ENCODE measurements at places on chromosomes 1 and 21.

DNA sequence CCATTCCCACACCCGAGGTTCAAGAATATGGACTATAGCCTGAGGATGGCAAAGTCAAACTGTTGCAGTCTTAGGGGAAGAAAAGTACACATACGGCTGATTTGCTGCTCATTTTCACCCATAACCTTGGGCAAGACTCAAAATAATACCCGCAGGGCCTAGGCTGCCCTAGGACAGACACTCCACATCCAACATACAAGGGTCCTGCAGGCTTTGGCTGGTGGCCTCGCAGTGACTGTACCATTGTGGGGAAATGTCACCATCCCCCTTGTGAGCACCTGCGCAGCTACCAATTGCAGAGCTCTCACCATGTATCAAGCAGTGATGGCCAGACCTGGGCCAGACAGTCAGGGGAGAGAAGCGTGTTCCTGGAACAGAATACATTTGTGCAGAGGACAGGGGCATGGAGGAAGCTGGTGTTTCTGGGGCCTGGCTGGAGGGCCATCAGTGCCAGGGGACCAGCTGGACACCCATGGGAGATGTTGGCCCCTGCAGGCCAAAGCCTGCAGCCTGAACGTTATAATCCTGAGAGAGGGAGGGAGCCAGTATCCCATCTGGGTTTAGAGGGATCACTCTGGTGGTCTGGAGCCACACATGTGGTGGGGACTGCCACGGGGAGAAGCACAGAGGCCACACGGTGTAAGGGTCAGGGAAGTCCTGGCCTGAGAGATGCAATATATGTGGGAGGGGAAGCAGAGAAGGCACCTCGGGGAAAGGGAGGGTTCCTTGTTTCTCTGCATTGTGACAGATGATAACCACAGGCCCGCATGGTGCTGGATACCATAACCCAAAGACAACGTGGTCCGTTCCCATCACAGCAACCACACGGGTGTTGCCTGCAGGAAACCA, 101.2 kb downstream of the GLIS1 start:
- no peak for DNase-seq

- no peak for DNase-seq
Observed at GRCh38 chr21:31459457-31459856, 115.4 kb upstream of the TIAM1 start.

- no peak for DNase-seq
Observed at GRCh38 chr1:147630447-147630846, 39.9 kb downstream of the ACP6 start.

DNA sequence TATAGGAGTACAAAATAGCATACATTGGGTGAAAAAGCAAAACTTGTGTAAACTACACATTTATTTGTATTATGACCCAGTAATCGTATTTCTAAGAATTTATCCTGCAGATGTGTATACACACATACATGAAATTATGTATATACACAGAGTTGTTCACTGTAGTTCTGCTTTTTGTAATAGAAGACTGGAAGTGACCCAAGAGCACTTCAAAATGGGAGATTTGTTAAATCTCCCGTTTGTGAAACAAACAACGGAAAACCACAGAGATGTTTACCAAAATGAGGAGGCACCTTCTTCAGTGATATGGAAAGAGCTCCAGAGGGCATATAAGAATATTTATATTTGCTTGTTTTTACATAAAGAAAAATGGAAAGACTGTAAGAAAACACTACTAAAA, 18.0 kb upstream of the MNDA start:
- DNase-seq = no peak

GRCh38 chr21:33070744-33070997, 730 bp downstream of the OLIG1 start:
- DNase-seq = no peak

DNA sequence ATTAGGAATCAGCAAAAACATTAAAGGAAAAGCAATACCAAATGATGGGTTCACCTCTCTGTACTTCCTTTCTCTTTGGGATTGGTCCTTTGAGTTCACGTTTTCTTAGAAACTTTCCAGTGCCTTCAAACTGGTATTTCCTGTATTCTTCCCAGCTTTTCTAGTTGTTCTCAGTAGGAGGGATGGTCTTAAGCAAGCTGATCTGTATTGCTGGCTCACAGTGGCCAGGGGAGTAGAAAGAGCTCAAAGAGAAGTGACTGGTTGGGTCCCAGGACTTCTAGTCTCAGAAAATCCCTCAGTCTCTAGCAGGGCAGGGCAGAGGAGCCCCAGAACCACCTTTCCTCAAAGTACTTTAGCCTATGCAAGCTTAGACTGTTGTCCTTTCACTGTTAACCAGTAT, 10.1 kb upstream of the USP24 start:
- DNase-seq = no peak

DNA sequence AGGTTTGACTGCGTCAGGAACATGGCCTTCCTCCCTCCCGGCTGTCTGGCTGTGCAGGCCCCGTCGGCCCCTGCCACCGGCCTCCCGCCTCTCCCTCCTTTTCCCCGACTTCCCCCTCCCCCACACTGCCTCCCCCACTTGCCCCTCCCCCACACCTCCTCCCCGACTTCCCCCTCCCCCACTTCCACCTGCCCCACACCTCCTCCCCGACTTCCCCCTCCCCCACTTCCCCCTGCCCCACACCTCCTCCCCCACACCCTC, 52.6 kb downstream of the SLC19A1 start:
- no peak for DNase-seq

DNA sequence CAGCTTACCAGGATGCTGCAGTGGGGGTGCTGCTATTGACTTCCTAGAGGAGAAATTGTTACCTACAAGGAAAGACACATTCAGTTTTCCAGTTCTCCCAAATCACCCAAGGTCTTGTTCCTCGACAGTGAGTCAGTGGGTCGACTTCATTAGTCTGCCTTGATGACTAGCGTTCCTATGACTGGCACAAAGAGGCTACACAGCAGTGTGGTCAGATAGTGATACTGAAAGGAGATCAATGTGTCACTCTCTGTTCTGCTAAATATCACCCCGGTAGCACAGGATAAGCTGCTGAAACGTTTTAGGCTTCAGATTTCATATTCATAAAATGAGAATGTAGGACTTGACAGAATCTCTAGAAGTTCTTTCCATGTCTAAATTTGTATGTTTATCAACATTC, 357.4 kb downstream of the LMX1A start:
- no peak for DNase-seq

GRCh38 chr1:93728480-93729131, 47.0 kb upstream of the BCAR3 start:
- no peak for DNase-seq

DNA sequence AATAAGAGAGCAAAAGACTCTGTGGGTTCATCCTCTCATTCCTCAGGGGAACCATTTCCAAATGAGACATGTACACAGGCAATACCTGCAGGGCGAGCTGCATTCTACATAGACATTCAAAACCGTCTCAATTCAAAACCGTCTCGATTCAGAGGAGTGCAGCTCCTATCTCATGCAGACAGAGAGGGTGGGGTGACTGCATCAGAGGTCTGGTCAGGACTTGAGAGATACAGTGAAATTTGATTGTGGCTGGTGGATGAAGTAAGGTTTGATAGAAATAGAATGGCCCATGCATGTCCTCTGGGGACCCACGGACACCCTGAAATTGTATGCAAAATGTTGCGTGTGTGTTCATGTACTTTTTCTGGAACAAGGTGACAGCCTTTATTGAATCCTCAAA, 27.3 kb downstream of the TEX35 start:
- no peak for DNase-seq

GRCh38 chr1:155979597-155980343, 1.4 kb upstream of the ARHGEF2 start:
- DNase-seq = no peak

DNA sequence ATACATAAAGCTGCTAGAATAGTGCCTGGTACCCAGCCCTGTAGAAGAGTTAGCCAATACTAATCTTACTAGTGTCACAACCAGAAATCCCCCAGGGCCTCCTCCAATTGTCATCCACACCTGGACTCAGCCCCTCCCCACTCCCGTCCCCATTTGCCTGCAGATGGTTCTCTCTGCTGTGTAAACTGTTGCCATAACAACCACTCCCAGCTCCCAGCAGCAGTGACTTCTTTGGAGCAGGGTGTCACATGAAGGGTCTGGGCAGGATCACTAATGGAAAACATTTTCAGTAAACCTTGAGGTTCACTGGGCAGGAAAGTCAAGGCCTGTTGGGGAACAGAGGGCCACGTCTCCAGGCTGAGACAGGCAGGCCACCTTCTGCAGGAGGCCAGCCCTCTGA, 126.0 kb upstream of the IPO9 start:
- peak; percentile 97 for DNase-seq

- DNase-seq = no peak
Observed at GRCh38 chr1:25128121-25128621, 104.1 kb downstream of the SYF2 start.

DNA sequence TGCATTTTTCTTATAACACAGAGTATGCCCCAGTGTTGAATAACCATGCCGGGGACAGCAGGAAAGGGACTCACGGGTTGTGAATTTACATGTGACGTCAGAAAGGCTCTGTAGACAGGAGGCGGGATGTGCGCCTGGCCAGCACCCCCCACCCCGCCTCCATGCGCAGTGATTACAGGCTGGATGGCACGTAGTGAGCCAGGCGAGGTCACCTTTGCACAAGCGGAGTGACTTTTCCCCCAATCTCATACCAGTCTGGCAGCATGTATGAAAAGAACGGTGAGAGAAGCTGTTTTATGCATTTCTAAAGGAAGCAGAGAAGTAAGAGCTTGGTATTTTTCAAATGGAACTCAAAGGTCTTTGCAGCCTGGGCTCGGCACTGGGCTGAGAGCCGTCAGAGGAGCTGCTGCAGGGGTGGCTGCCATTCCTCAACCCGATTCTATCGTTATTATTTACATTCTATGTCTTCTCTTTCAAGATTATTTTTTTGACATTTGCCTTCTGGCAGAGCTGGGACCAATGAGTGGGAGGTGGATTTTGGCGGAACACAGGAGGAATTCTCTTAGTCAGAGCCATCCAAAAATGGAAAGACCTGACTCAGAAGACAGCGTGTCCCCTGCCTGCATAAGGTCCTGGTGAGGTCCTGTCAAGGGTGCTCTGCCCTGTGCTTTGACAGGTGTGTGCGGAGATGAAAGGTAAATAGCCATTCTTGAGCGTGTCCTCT, 115.6 kb upstream of the SLC45A1 start:
- no peak for DNase-seq

DNA sequence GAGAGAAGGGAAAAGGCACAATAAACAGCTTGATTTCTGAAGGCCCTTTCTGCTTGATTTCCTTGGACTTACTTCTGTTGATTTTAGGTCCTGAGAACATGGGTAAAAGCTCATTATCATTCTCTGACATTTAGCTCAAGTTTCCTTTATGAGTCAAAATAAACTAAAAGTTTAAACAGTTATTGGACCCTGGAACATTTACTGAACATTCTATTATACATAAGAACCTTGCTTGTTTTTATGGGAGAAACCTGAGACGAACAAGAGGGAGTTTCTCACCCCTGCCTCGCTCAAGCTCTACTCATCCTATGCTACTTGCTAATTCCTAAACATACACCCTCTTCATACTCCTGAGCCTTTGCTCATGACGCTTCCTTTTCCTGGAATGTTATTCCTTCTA, 538.3 kb upstream of the PKN2 start:
- DNase-seq = no peak

- no peak for DNase-seq
Observed at GRCh38 chr1:62625415-62625814, 28.1 kb downstream of the ANGPTL3 start.

DNA sequence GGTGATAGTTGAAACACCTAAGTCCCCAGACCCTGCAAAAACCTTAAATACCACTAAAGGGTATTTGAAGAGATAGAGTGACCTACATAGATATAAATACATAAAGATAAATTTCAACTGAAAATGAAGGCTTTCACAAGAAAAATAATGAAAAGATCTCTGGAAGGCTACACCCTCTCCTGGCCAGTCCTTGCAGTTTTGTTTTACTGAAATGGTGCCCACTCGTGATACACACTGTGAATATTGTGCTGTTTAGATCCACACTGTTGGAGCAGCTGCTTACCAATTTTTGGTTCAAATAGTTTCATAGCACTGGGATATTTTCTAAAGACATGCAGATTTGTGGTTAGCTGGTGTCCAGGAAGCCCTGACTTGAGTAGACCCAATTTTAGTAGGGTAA, 31.5 kb upstream of the RNF187 start:
- no peak for DNase-seq

DNA sequence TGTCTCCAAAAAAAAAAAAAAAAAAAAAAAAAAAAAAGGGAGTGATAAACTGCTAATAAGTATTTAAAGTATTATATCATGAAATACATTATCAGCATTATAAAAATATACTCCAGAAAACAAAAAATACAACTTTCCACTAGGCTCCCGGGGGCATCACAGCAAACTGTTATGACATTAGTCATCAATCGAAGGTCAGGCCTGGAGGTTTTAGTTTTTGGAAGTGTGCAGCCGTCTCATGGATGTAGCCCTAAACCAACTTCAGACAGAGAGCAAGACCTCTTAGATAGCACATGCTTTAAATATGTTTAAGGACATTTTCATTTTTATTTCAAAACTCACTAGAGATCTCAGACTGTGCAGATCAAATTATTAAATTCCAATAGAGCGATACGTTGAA, 106.3 kb downstream of the RERE start:
- no peak for DNase-seq

GRCh38 chr1:25053576-25054250, 123.6 kb upstream of the RUNX3 start:
- no peak for DNase-seq

GRCh38 chr1:169588785-169589485, 2.7 kb upstream of the F5 start:
- DNase-seq = no peak

- no peak for DNase-seq
Observed at GRCh38 chr1:12486059-12486341, 132.0 kb downstream of the DHRS3 start.

GRCh38 chr1:13510499-13510898, 3.3 kb downstream of the LRRC38 start:
- no peak for DNase-seq

Data from NCI-H1092 (cell line).